Smooth muscle cell of the brain vasculature (primary cell): ENCODE measurements at places on chromosomes 3 and 15.

DNA sequence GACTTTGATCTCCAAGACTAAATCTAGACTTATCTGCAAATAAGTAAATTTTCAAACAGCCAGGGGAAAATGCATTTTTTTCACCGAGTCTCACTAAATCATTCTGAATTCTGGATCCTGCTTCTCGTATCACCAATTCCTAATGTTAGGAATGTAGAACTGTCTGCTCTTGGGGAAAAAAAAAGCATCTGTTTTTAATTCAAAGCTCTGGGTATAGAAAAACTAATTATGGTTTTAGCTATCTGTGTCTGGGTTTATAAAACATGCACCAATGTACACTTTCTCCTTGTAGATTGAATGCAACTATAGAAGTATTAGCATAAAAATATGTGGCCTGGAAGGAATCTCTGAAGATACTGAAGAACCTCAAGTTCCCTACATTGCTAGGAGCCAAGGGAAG is 4.8 kb upstream of the CDAN1 start:
- DNase-seq = no peak

DNA sequence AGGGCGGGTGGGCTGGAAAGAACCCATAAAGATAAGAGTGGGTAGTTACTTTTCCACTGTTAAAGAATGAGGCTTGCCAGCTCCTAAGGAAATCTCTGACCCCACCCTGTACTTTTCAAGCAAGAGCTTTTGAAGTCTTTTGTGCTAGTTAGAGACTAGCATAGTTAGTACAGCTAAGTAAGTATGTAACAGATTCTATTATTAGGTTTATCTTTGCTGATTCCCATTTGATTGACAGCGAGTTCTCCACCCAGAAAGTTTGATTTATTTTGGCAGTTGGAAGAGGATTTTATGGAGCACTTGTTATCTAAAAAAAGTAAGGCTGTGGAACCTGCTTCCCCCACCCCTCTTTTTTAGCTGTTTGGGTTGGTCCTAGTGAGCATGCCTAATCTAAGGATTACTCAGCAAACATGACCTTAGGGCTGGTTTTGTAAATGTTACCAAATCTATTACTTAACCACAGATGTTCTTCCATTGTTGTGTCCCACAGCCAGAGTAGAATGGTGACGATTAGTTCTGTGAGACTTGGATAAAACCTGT is 57.6 kb downstream of the FNDC3B start:
- no peak for DNase-seq

DNA sequence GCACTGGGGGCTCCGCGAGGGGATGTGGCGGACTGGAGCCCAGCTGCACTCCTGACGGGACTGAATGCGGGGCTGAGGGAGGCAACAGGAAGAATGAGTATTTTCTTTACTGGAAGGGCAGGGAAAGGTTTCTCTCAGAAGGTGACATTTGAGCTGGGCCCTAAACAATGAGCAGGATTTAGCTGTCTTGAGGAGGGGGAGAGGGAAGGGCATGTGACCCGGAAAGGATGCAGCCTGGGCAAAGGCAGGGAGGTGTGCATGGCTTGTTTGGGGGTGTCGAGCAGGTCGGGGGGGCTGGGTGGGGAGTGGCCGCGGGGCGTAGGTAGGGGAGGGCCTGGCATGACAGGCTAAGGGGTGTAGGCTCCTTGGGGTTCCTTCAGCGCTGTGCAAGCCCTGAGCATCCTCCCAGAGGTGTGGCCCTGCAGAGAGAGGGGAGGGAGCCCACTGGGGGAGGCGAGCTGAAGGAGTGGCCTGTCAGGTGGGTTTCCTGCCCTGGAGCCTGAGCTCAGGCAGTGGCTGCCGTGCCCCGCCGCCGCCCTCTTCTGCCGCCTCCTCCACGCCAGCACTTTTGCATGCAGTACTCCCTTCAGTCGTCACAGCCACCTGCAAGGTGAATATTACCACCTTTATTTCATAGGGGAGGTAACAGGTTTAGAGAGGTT is 17.2 kb upstream of the ANKDD1A start:
- no peak for DNase-seq

DNA sequence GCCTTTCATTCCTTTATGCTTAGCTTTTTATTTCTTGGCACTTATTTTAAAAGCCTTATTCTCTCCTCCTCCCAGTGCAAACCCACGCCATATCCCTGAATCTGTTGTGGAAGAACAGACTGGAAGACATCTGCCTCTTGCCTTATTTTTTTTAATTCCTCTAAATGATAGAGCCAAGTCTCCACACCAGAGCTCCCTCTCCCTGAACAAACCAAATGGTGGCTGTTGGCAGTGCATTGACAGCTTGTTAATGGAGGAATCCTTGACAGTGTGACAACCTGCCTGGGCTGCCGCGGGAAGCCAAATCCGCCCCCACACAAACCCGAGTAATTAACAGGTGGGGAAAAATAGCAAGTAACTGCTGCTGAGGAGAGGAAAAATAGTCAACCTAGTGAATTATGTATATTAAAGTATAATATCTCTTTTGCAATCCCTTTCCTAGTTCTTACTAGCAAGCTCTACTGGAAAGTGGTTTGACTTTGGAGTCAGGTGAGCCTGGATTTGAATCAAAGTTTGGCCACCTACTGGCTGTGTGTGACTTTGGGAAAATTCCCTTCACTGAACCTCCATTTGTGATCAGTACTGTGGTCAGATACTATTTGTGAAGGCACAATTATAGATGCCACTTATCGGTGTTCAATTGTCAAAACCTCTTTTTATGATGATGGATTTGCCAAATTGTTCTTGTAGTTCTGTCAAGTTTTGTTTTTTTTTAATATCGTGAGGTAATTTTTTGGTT is 589.6 kb downstream of the PDCD6IP start:
- DNase-seq = no peak

DNA sequence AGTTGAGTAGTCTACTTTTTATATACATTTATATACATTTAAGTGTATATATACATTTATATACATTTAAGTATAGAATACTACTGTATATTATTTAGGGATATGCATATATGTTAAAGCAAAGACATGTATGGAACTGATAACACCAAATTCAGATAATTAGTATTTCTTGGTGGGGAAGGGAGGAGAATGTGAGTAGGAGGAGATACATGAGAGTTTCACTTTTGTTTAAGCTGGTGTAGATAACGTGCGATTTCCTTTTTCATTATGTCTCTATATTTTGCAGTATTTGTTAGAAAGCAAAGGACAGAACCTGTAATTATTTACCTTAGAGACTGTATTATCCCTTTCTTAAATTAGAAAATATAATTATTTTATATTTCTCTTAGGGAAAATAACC is 16.6 kb upstream of the NIT2 start:
- DNase-seq = no peak

DNA sequence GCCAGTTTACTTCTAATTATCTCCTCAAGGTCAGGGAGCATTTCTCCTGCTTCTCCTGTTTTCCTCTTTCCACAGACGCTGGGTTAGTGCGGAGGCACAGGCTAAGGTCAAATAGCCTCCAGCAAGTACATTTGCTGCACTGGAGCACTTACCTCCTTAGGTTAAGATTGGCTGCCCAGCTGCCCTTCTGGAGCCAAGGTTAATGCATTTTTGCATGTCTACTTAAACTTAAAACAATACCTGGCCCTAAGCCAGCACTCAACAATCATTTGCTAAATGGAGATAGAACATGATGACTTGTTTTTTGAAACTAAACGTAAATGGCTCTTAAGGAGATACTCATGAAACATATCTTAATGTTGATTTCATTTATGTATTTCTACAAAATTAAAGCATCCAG is 83.5 kb downstream of the SSR3 start:
- no peak for DNase-seq

DNA sequence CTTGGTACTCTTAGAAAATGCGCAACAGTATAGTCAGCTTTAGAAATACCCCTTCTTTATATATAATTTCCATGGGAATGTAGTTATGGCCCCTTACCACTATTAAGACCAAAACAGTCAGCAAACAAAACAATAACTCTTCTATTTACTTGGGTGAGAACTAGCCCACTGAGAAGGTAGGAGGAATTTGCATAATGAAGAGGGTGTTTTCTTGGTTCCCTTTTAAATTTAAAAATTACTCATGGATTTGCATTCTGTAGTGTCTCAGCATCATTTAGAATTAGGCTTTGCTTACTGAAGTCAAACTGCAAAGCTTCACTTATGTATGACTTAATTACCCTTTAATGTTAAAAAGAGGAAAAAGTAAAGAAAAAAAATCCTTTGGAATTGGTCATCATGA is 350.8 kb downstream of the PTPRG start:
- no peak for DNase-seq

DNA sequence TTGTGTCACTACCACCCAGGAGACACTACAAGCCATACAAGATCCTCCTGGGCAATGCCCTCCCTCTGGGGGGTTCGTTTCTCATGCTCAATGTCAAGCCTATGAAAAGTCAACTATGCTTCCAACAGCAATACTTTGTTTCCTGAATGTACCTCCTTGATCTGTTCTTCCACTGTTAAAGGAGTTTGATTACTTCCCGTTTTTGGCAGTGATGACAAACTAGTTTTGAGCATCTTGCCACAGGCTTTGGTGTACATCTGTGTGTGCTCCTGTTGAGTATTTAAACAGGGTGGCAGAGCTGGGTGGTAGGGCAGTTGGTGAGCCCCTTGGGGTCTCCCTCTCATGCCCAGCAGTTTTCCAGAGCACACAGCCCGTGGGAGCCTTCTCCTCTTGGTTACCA is 81.4 kb downstream of the IL12A start:
- no peak for DNase-seq

GRCh38 chr3:107062787-107063186 is 314.5 kb upstream of the CCDC54 start:
- no peak for DNase-seq

DNA sequence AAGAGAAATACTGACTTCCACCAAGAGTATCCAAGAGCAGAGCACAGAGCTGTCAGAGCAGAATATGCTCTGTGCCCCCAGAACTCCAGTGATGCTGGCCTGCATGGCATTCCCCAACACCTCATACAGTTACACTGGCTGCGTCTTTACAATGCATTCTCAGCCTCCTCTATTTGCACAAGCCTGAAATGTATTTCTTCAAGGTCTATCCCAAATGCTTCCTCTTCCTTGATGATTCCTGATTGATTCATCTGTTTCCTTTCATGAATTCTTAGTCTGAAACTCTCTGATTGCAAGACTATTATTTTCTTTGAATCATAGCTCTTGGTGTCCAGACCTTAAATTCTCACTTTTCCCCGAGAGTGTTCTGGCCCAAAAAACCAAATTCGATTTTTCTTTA is 664.7 kb downstream of the MECOM start:
- DNase-seq = no peak

DNA sequence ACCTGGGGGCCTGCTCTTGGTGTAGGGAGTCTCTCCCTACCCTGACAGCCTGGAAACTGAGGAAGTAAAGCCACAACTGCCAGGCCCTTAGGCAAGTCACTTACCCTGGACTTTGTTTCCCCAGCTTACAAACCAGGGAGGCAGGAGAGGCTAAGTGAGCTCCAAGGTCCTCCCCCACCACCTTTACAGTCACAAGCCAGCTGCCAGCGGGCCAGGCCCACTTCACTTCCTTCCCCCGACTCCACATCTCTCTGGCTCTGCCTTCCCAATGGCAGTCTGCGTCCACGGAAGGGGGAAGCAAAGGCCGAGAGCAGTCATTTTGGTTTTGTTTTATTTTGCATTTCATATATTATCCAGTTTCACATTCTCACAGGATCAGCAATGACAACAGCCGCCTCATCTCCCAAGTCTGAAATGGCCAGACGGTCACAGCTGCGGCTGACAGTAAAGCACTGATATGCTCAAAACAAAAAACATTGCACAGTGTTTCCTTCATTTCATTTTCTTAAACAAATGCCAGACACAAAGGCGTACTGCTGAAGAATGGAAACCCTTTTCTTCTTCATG is 35.7 kb downstream of the RBPMS2 start:
- DNase-seq = no peak

DNA sequence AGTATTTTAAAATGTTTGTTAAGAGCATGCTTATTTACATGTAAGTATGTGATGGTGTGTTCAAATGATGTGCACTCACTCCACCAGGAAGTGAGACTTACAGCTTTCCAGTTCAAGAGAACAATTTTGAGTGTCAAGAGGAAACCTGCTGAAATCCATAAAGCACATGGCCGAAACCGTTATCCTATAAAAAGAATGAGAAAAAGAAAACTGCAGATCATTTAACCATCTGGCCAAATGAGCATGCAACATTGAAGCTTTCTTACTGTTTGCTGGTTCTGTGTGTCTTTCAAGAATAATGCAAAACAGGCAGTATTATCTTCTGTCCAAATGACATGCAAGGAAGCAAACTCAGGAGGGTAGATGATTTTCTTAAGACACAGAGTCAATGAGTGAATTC is 26.3 kb downstream of the GABRR3 start:
- no peak for DNase-seq

DNA sequence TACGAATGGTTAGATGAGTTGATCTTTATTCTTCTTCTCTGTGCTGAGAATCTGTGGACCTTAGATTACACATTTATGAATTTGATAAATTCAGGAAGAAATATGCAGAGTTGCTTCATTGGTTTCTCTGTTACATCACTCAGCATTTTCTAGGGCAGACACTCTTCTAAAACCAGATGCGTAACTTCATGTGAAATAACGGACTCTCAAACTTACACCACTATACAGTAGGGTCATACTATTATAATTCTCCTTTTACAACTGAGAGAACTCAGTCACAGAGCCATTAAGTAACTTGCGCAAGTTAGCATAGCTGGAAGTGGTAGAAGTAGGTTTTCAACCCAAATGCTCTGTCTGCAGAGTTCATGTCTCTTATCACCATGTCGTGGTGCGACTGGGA is 5.7 kb downstream of the TMEM207 start:
- no peak for DNase-seq

- DNase-seq = no peak
Observed at GRCh38 chr3:115551016-115551415, 72.3 kb upstream of the GAP43 start.
